IMR-90 (cell line): ENCODE measurements at places on chromosomes 1 and 21. TPM values are rescaled to one million over a fixed set of nuclear protein-coding genes. Genes with fewer than 3 reads are reported as not detected.

GRCh38 chr1:51927029-51927428, 48.5 kb upstream of the NRDC start:
- peak overlapping the region; percentile 62 for H3K27ac ChIP-seq
- H3K4me1 ChIP-seq = peaks cover 32% of the 10 kb centered on the region
- H3K36me3 ChIP-seq = peaks cover 16% of the 10 kb centered on the region
- no peaks in the 10 kb centered on the region for H3K27me3 ChIP-seq
- H3K4me3 ChIP-seq = no peak overlapping the region

GRCh38 chr1:12756768-12757413, 10.9 kb downstream of the CFAP107 start:
- no peaks in the 10 kb centered on the region for H3K27me3 ChIP-seq
- H3K4me1 ChIP-seq = no peaks in the 10 kb centered on the region
- no peak overlapping the region for H3K4me3 ChIP-seq
- no peak overlapping the region for H3K27ac ChIP-seq

DNA sequence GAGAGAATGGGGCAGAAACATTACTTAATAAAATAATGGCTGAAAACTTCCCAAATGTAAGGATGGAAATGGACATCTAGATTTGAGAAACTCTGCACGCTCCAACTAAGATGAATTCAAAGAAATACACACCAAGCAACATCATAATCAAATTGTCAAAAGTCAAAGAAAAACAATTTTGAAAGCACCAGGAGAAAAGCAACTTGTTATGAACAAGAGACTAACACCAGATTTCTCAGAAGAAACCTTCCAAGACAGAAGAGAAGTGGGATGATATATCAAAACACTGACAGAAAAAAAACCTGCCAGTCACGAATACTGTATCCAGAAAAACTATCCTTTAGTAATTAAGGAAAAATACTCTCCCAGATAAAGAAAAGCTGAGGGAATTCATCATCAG, 208.6 kb upstream of the SAMSN1 start:
- no peak for DNase-seq
- no peaks in the 10 kb centered on the region for H3K36me3 ChIP-seq
- no peaks in the 10 kb centered on the region for H3K27me3 ChIP-seq
- H3K27ac ChIP-seq = no peak overlapping the region
- no peak overlapping the region for H3K4me3 ChIP-seq

MORC3 gene
- 23.5 and 39.4 TPM in 2 replicates for total RNA-seq

ITLN2 gene
- not detected in 2 replicates for total RNA-seq

TIPRL gene
- 15.4 and 41.1 TPM in 2 replicates for total RNA-seq

WNT3A gene
- total RNA-seq = not detected in 2 replicates

DNA sequence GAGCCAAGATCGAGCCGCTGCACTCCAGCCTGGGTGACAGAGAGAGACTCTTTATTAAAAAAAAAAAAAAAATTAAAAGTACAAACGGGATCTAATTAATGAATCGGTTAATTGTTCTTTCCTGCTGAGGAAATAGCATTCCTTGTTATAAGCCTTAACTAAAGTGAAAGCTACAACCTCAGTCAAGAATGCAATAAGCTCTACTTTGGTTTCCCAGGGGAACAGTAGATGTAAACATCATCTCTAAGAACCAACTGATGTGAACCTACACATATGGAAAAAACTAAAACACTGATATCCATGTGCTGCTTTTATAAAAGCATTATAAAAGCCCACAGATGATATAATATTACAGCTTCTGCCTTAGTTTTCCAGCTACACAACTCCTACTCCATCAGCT, 41.9 kb downstream of the LPGAT1 start:
- H3K27me3 ChIP-seq = no peaks in the 10 kb centered on the region
- no peak overlapping the region for H3K4me3 ChIP-seq
- no peaks in the 10 kb centered on the region for H3K4me1 ChIP-seq
- H3K27ac ChIP-seq = no peak overlapping the region
- peak; percentile 50 for DNase-seq

- H3K27me3 ChIP-seq = no peaks in the 10 kb centered on the region
- peaks cover 2% of the 10 kb centered on the region; the same call in 1 of the 2 replicates for H3K4me1 ChIP-seq
- no peaks in the 10 kb centered on the region for H3K36me3 ChIP-seq
- DNase-seq = no peak
Measured at GRCh38 chr1:214844319-214844718, 238.2 kb upstream of the KCNK2 start.

MRAP gene
- not detected in 2 replicates for total RNA-seq

DNA sequence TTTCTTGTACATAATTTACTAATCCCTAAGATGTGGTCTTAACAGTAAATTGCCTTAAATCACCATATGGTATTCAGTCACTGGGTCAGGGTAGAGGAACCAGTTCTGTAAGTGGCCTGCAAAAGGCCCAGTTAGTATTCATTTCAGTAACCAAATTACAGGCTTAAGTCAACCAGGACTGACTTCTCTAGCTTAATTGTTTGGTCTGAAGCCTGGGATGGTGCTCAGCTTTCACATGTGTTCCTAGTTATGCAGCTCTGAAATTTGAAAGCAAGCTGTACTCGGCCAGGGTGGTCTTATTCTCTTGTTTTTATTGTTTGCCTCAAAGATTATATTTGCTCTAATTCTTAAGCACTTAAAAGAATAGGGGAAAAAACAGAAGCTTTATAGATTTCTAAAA, 144.6 kb downstream of the MAGI3 start:
- no peak overlapping the region for H3K27ac ChIP-seq
- no peaks in the 10 kb centered on the region for H3K27me3 ChIP-seq
- H3K4me1 ChIP-seq = peaks cover 6% of the 10 kb centered on the region
- DNase-seq = peak; percentile 23
- no peaks in the 10 kb centered on the region for H3K36me3 ChIP-seq
- H3K4me3 ChIP-seq = no peak overlapping the region

GRCh38 chr1:96980448-96980847, 258.9 kb downstream of the PTBP2 start:
- H3K27ac ChIP-seq = no peak overlapping the region
- no peak overlapping the region for H3K4me3 ChIP-seq
- no peaks in the 10 kb centered on the region; the same call in 1 of the 2 replicates for H3K27me3 ChIP-seq
- H3K4me1 ChIP-seq = no peaks in the 10 kb centered on the region; the same call in 1 of the 2 replicates
- DNase-seq = no peak

- no peak for DNase-seq
- H3K4me3 ChIP-seq = no peak overlapping the region
- H3K27me3 ChIP-seq = no peaks in the 10 kb centered on the region
- H3K27ac ChIP-seq = no peak overlapping the region
Measured at GRCh38 chr1:205127646-205128045, 5.9 kb upstream of the RBBP5 start.

DNA sequence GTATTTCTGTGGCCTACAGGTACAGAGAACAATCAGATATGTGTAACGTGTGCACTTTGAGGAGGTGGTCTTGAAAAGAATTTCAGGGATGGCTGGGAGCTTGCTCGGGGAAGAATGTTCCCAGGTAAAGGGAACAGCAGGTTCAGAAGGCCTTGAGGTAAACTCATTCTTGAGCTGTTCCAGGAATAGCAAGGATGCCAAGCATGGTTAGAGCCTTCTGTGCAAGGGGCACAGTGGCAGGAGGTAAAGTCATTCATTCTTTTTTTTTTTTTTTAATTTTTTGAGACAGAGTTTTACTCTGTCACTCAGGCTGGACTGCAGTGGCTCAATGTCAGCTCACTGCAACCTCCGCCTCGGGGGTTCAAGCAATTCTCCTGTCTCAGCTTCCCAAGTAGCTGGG, 10.0 kb downstream of the UBE4B start:
- no peak overlapping the region for H3K27ac ChIP-seq
- DNase-seq = no peak
- H3K4me1 ChIP-seq = peaks cover 13% of the 10 kb centered on the region
- H3K36me3 ChIP-seq = peaks cover 3% of the 10 kb centered on the region; the same call in 1 of the 2 replicates
- H3K27me3 ChIP-seq = no peaks in the 10 kb centered on the region
- no peak overlapping the region for H3K4me3 ChIP-seq

DLGAP3 gene
- total RNA-seq = not detected in 2 replicates

DNA sequence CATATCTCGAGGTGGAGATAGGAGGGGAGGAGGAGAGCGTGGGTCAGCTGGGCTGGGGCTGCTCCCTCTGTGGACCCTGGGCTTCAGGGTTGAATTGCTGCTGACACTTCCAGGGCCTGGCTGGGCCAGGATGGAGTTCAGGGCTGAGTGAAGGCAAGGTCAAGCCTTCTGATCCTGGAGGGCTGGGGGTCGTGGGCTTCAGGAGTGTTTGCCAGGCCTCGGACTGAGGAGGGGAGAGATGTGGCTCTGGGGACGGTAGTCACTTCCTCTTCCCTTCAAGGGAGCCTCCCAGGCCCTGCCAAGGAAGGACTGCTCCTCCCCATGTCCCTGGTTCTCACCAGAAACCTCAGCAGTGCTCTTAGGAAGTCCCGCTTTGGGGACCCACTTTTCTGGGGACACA, 12.1 kb upstream of the FAM131C start:
- no peaks in the 10 kb centered on the region; the same call in 1 of the 2 replicates for H3K27me3 ChIP-seq
- H3K4me3 ChIP-seq = no peak overlapping the region
- peaks cover 5% of the 10 kb centered on the region; the same call in 1 of the 2 replicates for H3K4me1 ChIP-seq

DNA sequence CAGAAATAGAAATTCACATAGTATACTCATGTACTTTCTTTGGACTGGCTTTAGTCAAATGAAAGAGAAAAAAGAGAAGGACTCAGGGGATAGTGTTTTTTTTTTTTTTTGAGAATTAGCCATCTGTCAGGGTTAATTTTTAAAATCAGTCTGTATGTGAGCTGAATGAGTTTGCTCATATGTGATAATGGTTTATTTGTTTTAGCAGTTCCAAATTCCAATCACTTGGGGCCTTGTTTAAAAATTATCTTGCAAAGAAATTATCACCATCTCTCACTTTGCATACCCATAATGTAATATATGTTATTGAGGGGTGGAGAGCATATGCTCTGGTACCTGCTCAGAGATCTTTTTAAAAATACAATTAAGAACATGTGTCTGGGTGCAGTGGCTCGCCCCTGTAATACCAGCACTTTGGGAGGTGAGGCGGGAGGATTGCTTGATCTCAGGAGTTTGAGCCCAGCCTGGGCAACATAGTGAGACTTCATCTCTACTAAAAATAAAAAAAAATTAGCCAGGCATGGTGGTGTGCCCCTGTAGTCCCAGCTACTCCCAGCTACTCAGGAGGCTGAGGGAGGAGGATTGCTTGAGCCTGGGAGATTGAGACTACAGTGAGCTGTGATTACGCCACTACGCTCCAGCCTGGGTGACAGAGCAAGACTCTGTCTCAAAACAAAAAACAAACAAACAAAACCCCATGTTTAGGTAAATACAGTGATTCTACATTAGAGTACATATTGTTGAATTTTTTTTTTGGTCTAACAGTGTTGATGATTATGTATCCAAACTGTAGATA, 19.7 kb downstream of the GNAI3 start:
- no peak overlapping the region for H3K4me3 ChIP-seq
- DNase-seq = no peak
- H3K36me3 ChIP-seq = no peaks in the 10 kb centered on the region
- no peak overlapping the region for H3K27ac ChIP-seq
- no peaks in the 10 kb centered on the region for H3K27me3 ChIP-seq

CLDN8 gene
- not detected in 2 replicates for total RNA-seq

DNA sequence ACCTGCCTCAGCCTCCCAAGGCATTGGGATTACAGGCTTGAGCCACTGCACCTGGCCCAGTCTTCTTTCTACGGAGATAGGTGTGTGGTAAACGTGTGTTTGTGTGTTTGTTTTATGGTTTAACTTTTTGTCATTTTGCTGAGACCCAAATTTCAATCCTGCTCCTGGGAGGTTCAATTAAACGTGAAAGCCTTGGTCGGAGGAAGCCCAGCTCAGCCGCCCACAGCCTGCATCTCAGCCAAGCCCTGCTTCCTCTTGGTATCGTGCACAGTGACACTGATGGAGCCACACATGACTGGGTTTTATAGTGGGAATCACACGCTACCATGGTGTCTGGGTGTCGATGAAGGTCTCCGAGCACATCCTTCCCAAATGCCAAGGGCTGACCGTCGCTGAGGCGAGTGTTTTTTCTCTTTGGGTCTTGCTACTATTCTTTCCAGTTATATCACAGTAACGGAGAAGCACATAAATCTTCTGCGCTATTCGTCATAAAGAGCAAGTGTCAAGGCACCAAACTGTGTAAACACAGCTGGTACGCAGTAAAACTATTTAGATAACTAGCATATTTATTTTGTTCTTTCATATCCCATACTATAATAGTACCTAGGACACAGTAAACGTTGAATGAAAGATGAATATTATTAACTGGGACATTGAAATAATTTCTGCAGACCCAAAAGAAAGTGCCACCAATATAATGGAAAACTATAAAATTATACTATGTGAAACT, 39.3 kb downstream of the HLCS start:
- no peaks in the 10 kb centered on the region for H3K36me3 ChIP-seq
- H3K4me1 ChIP-seq = peaks cover 10% of the 10 kb centered on the region
- peak overlapping the region; percentile 46 for H3K27ac ChIP-seq
- H3K27me3 ChIP-seq = no peaks in the 10 kb centered on the region

TMPRSS15 gene
- not detected in 2 replicates for total RNA-seq

ARHGEF10L gene
- 4.8 and 5.0 TPM in 2 replicates for total RNA-seq

DNA sequence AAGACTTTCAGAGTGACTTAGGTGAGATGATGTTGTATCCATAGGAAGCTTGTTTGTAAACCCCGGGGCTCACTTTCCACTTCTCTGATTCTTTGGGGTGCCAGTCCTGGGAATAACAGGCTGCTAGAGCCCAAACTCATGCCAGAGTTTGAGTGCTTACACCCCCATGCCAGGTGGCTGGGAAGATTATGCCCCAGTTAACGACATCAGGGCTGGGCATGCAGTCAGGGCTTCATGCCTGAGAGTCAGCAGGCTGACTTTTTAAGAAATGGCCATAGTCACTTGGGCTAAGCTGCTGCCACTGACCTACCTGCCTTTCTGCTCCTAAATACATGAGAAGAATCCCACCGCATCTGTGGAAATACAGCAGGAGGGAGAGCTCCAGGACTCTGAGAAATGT, 425.6 kb upstream of the VAMP3 start:
- no peak overlapping the region for H3K4me3 ChIP-seq
- no peak for DNase-seq
- H3K27ac ChIP-seq = no peak overlapping the region
- no peaks in the 10 kb centered on the region for H3K27me3 ChIP-seq
- peaks cover 2% of the 10 kb centered on the region; the same call in 1 of the 2 replicates for H3K4me1 ChIP-seq
